AG04449 (cell line): ENCODE measurements at places on chromosomes 1 and 21.

DNA sequence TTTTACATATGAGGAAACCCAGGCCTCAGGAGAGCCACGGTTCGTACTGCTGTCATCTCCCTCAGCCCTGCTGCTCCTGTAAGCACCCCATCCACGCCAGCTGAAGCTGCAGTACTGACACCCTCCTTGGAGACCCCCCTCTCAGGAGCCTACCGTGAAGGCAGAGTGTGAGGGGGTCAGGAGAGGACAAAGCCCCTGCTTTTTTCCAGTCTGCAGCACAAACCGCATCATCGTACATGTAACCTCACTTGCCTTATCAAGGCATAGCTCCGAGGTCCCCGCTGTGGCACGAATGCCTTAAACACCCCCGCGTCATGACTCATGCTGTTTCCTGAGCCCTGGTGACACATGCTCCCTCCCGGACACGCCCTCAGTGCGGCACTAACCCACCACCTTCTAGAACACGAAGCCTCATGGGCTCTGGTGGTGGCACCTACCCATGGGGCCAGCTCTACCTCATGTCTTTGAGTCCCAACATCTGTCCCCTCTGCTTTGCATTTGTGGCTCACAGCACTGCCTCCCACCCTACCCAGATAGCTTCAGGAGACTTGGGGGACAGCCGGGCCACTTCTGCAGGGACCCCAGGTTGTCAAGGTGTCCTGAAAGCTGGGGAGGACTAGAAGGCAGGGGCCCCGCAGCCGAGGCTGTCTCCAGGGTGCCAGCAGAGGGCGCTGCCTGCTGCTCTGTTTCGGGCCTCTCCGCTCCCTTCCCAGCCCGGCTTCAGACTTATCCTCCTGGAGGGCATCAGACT lies 4.9 kb downstream of the SH3BGRL3 start:
- peak; percentile 69 for DNase-seq

GRCh38 chr1:241813768-241814320 lies 34.2 kb upstream of the EXO1 start:
- DNase-seq = no peak

GRCh38 chr1:215603319-215603718 lies 36.2 kb downstream of the KCTD3 start:
- DNase-seq = no peak

DNA sequence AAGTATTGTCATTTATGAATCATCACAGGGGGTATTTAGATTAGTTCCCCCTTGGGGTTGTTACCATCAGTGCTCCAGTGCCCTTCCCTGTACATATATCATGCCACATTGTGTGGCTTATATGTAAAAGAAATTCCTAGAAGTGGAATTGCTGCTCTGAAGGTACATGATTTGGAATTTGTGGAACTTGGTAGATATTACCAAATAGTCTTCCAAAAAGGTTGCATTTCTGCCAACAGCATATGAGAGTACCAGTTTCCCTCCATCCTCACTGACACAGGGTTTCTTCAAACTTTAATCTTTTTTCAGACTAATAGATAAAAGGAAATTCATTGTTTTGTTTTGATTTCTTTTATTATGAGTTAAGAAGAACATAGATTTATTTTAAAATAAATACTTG lies 41.3 kb downstream of the AKNAD1 start:
- DNase-seq = no peak

DNA sequence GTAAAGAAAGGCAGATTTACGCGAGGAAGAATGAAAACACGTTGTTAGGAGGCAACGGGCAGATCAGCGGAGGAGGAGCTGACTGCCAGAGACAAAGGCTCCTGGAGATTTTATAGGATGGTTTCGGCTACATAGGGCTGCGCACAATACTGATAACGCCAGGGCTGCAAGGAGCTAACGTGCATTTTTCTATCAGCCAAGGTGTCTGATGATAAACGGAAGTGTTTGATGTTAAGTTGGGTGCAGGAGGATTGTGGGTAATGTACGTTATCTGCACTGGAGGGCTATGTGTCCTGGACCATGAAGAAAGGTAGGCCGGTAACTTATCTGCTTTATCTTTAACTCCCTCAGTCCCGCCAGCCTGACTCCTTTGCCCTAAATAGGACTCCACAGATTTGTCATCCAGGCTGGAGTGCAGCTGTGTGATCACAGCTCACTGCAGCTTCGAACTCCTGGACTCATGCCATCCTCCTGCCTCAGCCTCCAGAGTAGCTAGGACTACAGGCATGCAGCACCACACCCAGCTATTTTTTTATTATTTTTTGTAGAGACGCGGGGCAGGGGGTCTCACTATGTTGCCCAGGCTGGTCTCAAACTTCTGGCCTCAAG lies 29.6 kb downstream of the SETD4 start:
- no peak for DNase-seq

- no peak for DNase-seq
Observed at GRCh38 chr1:239765163-239765562, 326.5 kb upstream of the FMN2 start.

GRCh38 chr1:79478160-79478559 lies 471.6 kb upstream of the ADGRL4 start:
- DNase-seq = no peak

GRCh38 chr1:171226747-171227370 lies 21.4 kb upstream of the FMO1 start:
- peak; percentile 21 for DNase-seq

- no peak for DNase-seq
Observed at GRCh38 chr1:217407534-217408001, 223.3 kb downstream of the GPATCH2 start.

DNA sequence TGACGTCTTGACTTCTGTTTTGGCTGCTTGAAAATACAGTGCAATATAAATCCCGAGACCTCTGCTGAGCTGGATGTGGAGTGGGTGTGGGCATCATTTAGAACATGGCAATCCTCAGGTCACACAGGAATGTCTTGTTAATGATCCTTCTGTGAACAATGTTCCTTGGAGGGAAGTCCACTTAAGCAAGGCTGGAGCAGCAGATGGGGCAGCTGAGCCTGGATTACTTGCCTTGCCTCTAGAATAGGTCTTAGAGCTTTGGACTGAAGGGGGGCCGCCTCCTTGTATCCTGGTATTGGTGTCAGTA lies 926 bp upstream of the SCMH1 start:
- no peak for DNase-seq

GRCh38 chr1:58401991-58402390 lies 144.5 kb downstream of the OMA1 start:
- no peak for DNase-seq

GRCh38 chr1:210482945-210483617 lies 154.4 kb downstream of the HHAT start:
- no peak for DNase-seq

DNA sequence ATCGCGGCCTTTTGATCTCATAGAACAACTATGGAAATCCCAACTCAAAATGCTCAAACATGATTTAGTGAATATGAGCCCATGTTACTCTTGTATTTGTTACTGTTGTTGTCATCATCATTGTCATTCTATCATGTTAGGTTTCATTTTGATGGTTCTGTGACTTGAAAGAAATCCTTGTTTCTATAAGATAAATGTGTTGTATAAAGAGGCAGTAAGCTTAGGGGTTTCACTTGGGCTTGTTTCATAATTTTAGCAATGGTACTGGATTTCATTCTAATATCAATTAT lies 15.3 kb upstream of the GBP5 start:
- no peak for DNase-seq
